ENCODE measurements at places on chromosomes 12 and 14.

DNA sequence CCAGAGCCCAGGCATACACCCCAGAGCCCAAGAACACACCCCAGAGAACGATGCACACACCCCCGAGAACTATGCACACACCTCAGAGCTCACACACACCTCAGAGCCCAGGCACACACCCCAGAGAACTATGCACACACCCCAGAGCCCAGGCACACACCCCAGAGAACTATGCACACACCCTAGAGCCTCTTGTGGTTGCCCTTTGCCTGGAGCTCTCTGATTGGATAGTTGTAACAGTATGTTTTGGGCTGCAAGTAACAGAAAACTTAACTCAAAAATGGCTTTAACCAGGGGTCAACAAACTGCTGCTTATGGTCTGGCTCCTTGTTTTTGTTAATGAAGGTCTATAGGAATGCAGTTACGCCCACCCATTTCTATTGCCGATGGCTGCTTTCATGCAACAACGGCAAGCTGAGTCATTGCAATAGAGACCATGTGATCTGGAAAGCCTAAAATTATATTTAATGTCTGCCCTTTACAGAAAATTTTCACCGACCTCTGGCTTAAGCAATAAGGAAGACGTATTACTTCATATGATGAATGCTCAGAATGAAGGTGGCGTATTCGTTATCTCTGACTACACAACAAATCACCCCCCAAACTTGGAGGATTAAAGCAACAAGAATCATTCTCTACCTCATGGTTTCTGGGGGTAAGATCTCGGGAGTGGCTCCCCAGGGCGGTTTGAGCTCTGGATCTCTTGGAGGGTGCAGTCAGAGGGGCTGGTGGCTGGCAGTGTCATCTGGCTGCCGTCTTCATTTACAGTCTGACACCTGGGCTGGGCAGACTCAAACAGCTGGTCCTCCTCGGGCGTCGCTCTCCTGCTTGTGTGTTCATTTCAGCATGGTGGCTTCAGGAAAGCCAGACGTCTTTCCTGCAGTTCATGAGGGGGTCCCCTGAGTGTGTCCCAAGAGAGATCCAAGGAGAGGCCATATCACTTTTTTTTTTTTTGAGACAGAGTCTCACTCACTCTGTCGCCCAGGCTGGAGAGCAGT lies 66.3 kb upstream of the NCOR2 start:
- no peak for DNase-seq

DNA sequence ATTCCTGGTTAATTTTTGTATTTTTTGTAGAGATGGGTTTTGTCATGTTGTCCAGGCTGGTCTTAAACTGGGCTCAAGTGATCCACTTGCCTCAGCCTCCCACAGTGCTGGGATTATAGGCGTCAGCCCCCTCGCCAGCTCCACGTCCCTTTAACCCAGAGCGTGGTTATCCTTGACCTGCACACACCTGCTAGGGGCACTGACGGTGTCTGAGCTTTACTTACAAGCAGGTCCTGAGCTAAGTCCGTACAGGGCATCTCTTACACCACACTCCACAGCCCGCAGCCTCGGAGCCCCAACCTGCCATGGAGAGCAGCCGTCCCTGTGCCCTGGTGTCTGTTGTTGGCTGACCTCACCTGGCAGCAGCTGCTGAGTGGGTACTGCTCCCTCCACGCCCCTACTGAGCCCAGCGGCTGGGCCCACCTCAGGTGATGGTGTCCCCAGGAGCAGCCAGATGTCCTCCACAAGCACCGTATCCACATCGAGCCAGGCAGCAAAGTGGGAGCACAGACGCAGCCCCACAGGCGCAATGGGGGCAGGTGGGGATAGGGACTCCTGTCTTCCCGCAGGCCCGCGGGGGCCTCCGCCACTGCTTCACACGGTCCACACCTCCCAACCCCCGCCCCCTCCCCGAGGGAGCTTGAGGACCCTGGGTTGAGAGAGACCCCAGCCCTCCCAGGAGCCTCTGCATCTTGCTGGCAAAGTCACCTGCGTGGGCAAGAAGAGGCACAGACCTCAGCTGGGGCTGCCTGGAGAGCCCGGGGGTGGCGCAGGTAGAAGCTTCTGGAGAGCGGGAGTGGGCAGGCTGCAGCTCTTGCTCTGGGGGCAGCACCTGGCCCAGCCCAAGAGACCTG lies 325.4 kb upstream of the SFSWAP start:
- DNase-seq = peak; percentile 50

DNA sequence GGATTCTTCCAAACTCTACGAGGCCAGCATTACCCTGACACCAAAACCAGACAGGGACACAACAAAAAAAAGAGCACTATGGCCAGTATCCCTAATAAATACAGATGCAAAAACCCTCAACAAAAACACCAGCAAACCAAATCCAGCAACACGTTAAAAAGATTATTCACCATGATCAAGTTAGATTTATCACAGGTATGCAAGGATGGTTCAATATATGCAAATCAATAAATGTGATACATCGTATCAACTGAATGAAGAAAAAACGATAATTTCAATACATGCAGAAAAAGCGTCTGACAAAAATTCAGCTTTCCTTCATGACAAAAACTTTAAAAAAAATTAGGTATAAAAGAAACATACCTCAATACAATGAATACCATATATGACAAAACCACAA lies 99.9 kb downstream of the CEP83 start:
- no peak for DNase-seq

- no peak for DNase-seq
Measured at GRCh38 chr12:48129376-48129775, 10.2 kb downstream of the PFKM start.

- no peak for DNase-seq
Measured at GRCh38 chr14:68911594-68912227, 67.4 kb downstream of the ACTN1 start.

DNA sequence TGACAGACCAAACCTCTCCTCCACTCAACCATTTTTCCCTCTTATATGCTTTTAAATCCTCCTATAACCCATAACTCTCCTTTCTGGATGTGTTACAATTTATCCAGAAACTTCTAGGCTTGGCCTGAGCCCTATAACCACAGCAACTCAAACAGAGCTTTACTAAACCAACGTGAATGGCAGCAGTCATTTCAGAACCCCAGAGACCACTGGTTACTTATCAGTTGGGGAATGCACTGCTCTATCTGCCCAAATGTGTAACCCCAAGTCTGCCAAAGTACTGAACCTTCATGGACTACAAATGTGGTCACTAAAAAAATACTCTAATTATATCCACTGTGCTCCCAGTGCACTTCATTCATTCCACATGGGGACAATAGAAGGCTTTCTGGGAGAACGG lies 42.0 kb downstream of the NAA25 start:
- no peak for DNase-seq

DNA sequence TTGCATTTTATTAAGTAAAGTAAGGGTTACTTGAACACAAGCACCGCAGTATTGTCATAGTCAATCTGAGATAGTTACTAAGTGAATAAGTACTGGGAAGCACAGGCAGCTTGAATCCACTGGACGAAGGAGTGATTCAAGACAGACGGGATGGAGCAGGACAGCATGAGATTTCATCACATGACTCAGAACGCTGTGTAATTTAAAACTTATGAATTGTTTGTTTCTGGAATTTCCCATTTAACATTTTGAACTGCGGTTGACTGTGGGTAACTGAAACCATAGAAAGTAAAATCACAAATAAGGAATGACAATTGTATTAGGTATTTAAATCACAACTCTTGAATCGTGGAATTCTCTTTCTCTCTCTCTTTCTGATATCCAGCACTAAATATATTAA lies 1630.4 kb upstream of the SEL1L start:
- DNase-seq = no peak

DNA sequence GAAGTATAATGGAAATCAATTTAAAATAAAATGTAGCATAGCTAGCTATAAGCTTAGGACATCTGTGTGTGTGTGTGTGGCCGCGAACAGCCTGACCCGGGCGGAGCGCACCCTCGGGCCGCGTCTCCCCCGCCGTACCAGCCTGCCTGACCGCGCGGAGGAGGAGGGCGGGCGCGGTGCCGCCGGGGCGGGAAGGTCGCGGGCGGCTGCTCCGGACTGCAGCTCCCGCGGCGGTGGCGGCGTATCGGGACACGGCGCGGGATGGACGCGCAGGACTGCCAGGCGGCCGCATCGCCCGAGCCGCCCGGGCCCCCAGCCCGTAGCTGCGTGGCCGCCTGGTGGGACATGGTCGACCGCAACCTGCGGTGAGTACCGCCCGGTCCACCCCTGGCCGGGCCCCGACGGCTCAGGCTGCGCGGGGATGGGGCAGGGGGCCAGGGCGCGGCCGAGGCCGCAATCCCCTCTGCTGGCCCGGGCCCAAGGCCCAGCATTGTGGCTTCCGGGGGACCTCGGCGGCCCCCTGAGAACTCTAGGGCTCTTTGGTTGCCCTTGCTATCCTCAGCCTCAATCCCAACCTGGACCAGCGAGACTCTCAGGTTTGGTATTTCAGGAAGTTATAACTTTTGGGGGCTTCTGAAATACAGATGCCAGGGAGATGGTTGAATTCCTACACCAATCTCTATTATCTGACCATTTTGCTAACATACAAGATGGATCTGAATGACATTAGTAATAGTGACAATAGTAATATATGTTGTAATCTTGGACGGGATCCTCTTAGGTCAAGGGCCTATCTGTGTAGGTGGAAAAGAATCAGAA lies at the start of gene ABHD12B:
Gene ABHD12B, plus strand, starts transcription at position 140 of the 819 bp plus-strand sequence. Its CDS starts 122 bp downstream, at position 262.
- no peak for DNase-seq

DNA sequence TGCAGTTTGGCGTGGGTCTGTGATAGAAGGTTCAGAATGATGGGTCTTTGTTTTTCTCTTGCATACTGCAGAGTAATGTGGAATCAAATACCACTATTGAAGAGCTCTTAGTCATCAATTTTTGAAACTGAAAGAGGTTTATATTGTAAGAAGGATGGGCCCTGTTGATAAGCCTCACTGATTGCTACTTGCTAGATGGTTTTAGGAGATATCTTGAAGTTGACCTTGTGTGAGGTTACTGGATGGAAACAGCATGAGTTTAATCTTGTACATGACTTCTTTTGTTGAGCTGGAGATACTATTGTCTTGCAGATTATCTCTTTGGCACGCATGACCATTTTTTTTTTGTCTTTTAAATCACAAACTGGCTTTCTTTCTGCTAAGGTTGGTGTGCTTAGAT lies 13.8 kb downstream of the BICD1 start:
- DNase-seq = no peak

GRCh38 chr14:48096897-48097296 lies 421.5 kb upstream of the MDGA2 start:
- DNase-seq = no peak

DNA sequence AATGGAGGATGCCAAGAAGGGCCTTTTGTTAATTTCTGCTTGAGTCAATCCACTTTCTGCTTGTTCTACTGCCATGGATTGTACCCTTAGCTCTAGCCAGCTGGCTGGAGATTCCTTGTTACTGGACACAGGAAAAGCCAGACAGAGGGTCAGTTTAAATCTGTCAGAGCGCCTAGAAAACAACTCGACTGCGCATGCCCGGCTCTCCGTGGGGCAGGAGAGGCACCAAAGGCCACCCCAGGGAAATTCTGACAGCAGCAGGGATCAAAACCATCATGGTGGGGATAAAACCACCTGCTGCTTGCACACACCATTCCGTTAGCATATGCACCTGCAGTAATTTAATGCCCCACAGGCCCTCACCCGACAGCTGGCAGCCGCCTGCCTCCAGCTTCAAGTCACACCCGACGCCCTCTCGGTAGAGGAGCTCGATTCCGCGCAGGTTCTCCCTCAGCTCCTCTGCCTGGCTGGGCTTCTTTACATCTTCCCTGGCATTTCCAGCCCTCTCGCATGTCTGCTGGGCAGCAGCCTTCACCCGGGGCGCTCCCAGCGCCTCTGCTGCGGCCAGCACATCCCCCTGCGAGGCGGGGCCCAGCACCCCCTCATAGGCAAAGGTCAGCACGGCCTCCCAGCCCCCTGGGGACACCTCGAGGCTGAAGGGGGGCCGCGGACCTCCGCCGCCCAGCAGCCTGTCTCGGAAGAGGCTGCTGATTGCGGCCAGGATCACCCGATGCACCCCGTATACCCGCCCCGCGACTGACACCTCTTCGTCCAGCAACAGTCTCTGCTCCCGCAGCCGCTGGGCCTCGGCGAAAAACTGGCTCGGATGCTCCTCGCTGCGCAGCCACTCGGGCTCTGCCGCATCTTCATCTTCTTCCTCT lies 1.0 kb downstream of the KLHL33 start:
- DNase-seq = no peak

DNA sequence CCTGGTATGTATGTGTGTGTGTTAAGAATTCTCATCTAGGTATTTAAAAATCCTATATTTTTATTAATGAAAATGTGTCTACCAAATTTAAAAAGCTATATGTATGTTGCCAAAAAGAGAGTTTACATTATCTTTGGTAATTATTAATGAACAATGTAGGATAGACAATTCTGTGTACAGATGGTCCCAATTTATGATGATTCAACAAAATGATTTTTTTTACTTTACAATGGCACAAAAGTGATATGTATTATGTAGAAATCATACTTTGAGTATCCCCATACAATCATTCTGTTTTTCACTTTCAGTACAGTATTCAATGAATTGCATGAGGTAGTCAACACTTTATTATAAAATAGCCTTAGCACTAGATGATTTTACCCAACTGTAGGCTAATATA lies 39.4 kb downstream of the IRAK3 start:
- DNase-seq = no peak

DNA sequence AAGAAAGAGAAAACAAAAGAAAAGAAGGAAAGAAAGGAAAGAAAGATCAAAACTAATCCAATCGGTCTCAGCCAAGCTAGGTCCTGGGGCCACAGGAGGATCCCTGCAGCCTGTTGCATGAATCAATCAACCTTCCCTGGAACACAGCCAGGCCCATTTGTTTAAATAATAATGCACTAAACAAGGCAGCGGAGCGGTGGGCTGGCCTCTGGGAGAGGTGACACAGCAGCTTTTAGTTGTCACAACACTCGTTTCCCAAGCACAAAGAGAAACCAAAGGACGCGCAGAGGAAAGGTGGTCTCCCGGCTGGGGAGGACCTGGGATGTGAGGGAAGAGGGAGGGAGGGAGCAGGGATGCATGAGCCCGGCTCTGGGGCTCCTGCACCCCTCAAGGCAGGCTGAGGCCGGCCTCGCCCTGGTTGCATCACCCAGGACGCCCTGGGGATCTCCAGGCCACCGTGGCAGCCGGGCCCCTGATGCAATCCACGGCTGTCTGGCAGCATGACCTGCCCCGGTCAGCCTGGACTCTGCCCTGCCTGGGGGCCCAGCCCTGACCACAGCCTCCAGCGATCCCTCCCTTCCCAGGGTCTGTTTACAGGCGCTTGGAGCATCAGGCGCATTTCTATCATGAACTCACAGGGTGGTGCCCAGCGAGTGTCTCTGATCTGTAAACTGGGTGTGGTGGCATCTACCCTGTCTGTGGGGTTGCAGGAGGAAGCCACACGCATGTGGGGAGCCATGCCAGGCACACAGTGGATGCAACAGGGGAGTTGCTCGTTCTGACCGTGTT lies 32.5 kb downstream of the MMP17 start:
- no peak for DNase-seq

GRCh38 chr14:50679674-50680073 lies 11.6 kb upstream of the SAV1 start:
- no peak for DNase-seq

Measured in coronary artery (tissue), 2 donors.